ENCODE measurements at places on chromosomes 2 and 18. TPM values are rescaled to one million over a fixed set of nuclear protein-coding genes. Genes with fewer than 3 reads are reported as not detected.

DNA sequence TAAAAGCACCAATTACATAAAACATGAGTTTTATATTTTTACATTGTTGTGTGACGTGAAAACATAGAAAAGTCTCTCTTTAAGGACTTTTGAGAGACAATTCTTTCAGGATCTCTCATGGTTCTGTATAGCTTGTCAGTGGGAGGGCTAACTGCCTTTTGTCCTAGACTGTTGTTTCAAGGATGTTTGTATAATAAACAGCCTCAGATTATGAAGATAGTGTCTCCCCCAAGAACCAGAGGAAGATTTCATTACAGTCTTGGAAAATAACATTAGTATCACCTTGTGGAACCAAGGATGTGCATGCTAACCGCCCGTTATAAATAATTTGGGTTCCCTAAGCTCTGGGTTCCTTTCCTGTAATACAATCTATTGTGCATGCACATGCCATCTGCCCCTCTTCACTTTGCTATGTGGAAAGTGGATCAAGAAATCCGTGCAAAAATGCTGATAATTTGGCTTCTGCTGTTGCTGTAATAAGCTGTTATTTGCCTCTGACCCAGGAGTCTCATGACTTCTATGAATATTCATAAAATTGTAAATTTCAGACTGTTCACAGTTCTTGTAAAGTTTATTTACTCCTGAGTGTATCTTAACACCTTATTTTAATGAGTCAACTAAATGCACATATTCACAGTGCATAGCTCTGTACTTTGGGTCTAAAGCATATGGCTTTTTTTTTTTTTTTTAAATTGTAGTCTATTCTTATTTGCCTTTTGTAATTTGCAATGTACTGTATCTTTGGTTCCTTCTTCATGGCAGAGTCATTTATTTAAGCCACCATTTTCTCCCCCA lies 265.5 kb downstream of the PTH2R start:
- DNase-seq: no peak

DNA sequence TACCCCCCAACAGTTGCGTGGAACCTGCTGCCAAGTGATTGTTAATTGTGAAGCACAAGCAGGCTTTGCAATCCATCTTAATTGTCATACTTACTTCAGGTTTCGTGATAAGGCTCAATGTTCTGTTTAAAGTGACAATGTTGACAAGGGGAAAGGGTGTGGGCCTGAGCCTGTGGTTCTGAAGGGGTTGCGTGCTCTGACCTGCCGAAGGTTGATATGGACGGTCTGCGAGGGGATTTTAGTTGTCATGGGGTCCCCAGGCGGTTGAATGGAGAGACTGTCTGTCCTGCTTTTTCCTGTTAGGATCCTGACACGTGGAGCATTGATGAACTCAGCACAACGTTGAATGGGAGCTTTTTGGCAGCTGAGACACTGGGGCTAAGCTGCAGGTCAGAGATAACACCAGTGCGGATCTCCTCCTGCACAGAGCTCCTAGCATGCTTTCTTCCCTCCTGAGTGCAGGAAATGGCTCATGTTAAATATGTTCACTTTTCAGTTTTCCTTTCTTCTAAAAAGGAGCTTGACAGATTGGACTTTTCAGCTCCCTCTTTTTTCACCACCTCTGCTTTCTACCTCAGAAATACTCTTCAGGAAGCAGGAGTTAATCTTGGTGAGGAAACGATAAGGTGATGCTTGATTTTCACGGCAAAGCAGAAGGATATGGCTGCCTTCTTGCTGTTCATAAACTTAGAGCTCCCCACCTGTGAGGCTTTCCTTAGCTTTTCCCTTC lies 62.9 kb upstream of the ZEB2 start:
- DNase-seq: no peak

GRCh38 chr2:234564699-234565098 lies 67.8 kb upstream of the ARL4C start:
- DNase-seq: no peak

GRCh38 chr18:25517881-25518715 lies 166.1 kb upstream of the ZNF521 start:
- no peak for DNase-seq

DNA sequence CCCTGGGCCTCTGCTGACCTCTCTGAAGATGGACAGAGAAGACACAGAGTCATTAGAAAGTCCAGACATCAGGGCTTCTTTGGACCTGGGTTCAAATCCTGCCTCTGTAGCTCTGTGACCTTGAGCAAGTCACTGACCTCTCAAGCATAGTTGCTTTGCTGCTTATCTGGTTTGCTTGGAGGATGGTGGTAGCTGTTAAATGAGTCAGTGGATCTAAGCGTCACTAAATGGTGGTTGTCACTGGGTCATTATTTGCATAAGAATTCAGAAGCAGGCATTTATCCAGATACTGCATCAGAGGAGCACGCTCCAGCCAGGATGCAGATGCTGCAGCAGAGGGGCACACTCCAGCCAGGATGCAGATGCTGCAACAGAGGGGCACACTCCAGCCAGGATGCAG lies 229.2 kb downstream of the GLI2 start:
- DNase-seq: no peak

DNA sequence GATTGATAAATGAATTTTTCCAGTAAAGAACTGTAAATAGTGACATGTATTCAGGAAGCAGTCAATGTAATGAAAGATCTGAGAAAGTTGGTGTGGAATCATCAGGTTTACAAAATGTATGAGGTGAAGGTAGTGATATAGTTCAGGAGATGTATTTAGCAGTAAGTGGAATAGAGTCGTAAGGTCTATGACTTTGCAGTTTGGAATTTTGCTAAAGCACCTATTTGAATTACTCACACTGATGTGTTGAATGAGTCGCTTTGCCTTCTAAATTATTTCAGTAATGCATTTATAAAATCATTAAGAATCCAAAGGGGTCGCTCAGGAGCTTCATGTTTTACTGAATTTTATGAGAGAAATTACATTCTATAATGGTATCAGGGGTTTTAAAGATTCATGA lies 713.7 kb downstream of the DSC3 start:
- no peak for DNase-seq

DNA sequence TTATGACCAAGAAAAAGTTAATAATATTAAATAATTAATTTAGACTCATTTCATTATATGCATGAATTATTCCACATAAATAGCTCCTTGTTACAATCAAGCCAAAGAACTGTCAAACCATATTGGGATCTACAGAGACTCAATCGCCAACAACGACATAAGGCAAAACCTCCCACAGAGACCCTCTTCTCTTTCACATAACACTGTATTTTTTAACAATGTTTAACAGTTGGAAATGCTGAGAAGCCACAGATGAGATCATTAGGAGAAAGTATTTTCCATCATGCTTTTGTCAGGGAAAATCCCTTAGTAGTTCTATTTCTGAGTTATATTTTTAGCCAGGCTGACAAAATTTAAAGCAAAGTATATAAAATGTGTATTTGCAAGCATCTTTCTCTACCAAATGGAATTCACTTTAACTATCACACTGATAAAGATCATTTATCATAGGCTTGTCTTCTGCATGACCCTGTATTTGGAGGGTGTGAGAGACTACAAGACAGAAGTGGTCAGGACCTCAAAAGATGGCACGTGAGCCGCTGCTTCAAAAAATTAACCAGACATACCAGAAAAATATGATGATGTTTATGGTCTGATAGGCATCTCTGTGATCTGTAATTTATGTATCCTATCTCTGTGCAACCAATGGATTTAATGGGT lies 383.8 kb downstream of the NRXN1 start:
- no peak for DNase-seq

DNA sequence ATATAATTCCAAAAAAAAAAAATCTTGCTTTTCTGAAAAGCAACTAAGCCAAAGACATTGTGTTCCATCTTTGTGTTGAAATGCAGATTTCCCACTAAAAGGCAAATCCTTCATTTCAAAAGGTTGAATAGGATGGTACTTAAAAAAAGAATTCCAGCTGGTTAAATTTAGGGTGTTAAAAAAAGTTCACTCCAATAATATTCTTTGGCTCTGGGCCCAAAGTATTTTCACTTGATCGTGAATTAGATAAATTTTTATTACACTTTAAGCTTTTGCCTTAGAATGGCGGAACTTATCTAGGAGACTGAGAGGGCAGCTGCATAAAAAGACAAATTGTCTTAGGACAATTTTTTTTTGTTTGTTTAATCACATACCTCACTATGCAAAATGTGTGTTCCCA lies 79.2 kb downstream of the BCL11A start:
- no peak for DNase-seq

- no peak for DNase-seq
These were observed 161.2 kb upstream of the XIRP2 start for GRCh38 chr2:166727095-166727494.

DNA sequence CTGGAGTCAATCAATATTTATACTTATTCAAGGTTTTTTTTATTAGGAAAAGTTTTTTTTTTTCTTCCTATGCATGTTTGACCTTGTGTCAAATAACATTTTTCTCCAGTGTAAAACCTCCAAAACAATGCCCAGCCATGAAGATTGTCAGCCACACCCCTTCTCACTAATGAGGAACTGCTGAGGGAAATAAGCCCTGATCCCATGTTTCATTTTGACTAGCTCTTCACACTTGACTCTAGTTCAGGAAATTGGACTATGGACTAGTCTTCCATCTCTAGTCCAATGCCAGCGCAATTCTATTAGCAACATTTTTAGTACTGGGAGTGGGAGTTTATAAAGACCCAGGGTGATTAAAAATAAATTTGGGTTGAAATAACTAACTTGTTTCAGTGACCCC lies 275.6 kb upstream of the CXCR4 start:
- DNase-seq: no peak

GRCh38 chr2:9394816-9395215 lies 28.5 kb downstream of the ITGB1BP1 start:
- no peak for DNase-seq

DNA sequence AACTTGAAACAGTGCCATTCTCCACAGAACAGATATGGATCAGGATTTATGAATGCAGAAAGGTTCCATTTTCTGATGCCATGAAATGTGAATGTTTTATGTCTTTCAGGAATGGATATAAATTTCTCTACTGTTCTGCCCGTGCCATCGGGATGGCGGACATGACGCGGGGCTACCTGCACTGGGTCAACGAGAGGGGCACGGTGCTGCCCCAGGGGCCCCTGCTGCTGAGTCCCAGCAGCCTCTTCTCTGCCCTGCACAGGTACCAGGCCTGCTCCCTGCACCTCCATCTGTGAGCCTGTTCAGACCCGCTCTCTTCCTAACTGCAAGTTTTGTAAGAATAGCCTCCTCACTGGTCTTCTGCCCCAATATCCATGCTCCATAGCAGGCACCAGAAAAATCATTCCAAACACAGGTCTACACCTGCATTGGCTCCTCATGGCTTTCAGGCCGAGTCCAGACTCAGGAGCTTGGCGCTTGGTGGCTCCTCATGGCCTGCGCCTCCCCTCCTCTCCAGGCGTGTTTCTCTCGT lies 68.6 kb downstream of the LPIN1 start:
- no peak for DNase-seq

DNA sequence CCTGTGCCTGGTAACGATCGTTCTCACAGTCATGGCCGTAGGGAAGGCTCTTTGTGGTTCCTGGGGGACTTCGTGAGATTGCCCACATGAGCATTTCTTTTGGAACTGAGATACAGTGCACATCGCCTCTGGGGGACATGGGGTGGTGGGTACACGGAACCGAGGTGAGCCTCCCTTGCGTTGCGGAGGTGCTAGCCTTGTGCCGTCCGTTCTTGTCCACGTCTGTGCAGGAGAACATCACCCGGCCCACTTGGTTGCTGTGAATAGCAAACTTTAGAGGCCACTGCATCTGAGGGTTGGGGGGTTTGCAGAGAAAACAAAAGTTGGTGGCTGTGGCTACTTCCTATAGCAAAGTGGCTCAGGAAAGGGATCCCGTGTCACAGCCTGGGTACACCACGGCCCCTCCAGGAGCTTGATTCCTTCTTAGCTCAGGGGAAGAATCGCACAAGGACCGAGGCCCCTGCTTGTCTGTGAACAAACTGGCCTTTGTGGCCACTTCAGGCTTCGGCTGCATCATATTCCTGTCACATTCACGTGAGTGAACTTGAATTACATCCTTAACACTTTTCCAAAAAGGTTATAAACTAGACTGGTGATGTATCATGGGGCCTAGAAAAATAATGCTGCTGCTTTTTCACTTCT lies 72.6 kb downstream of the LRRFIP1 start:
- DNase-seq: no peak

DNA sequence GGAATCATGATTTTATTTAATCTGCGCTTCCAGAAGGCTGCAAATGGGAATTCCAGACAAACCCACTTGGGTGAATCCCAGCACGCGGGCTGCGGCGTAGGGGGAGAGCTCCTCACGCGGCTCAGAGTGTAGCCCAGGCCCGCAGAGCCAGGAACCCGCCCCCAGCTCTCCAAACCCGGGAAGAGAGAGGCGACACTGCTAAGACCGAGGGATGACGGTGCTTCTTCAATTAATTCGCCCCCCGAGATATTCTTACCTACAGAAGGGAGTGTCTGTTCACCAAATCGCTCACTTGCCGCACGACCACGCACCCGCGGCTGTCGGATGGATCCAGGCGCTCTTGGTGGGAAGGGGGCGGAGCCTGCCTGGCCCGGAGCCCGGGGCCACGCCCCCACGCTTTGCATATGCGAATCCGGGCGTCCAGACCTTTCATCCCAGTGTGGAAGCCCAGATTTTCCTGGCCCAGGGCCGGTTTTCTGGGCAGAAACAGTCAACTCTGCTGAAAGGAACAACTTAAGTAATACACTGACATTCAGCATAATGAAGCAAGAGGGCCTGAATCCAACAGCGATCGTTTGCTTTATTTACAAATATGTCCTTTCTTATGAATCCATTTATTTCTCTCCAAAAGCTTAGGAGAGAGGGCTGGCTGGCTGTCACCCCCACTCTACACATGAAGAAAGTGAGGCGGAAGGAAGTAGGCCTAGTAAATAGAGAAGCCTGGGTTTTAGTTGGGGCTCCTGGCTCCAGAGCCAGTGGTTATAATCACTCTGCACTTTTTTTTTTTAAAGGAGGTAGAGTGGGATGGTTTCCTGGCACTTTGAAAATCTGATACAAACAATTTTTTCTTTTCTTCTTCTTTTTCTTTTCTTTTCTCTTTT lies at the start of gene SLC19A3:
Gene SLC19A3, minus strand, starts transcription at position 342 of the 881 bp plus-strand sequence. CDS start 15,710 bp downstream, outside the sequence.
- peak; percentile 84 for DNase-seq

GRCh38 chr2:73418343-73418742 lies 32.7 kb downstream of the ALMS1 start:
- peak; percentile 28 for DNase-seq

DNA sequence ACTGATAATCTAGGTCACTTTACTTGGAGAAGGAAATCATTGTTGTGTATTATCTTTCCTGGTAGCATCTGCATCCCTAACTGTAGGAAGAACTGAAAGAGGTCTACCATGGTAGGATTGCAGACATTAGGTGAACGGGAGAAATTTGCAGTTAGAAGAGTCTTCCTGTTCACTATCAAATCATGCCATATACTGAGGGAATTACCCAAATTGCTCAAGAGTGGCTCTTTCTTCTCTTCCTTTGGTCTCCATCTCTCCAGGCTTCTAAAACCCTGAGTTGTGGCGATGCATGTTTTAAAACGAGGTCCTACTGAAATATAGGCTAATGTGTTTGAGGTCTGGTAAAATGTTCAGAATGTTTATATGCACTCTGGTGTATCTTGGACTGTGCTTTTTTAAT lies 85.3 kb upstream of the HK2 start:
- DNase-seq: no peak

Gene HOXD4
- 0.23 TPM for total RNA-seq

Gene FZD7
- total RNA-seq: 2.0 TPM

Gene REG1B
- total RNA-seq: 30,154 TPM

Gene RBM43
- total RNA-seq: 4.2 TPM

Gene PROKR1
- not detected for total RNA-seq

Gene PSMD1
- 27.6 TPM for total RNA-seq

Gene RNF25
- 4.5 TPM for total RNA-seq
